ENCODE measurements at places on chromosomes 2 and 18.

DNA sequence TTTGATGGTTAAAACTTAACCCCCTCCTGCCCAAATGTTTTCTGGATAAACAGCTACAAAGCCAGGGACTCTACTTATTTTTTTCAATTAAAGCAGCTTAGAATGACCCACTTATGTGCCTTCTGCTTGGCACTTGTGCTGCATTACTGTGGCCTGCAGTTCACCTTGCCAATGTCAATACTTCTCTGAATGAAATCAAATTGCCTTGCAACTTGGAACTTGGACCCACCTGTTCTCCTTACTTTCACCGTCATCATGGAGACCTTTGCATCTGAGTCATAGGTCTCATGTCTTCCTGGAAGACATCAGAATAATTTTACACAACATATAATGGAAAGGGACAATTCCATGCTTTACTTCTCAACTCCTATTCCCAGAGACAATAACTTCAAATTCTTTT, 92.1 kb upstream of the FHL2 start:
- no peak for DNase-seq

DNA sequence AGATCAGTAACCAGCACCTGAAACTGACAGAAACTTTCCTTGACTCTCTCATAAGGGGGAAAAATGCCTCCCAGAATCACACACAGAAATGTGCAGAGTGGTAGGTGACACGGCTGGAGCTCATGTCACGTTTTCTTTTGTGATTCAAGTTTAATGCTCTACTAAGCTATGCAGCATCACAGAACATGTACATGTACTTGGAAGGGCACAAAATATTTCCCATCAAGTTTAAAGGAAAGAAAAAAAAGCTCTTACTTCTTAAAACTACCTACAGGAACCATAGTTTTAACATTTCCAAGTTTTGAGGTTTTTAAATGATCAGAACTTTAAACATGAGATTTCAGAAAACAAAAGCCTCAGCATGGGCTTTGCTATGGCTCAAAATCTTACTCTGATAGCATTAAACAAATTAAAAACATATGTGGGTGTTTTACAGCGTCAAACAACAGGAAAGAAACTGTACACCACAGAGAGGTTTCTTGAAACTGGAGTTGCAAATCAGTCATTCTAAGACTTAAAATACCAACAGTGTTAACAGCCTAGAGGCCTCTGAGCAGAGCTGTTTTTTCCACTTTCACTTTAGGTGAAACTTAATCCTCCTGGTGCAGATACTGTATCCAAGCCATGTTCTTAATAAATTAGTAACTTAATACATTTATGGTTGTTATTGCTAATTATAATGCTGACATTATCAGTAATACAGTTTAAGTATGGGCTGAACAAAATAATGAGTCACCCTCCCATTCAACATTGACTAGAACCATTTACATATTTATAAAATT, 30.1 kb downstream of the MBP start:
- peak; percentile 87 for DNase-seq

- peak; percentile 65 for DNase-seq
These were observed 760.0 kb downstream of the EPHA4 start for GRCh38 chr2:220811952-220812570.

- DNase-seq, result peak; percentile 99
These were observed 42.4 kb downstream of the LRRFIP1 start for GRCh38 chr2:237669628-237670392.

DNA sequence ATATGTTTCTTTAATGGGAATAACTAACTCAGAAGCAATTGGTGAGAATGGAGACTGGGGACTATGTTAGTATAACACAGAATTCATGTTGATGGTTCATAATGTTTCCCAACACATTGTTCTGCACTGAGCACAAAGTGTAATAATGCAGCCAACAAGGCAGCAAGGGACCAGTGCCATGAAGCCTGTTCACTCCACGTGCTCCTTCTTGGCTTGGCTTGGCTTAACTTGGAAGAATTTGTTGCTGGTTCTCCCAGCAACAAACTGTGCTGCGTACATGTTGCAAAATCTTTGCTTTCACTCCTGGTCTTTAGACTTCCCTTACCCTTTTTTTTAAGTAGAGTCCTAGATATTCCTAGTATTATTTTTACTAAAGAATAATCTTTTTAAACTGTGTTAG, 129.7 kb downstream of the MAP3K20 start:
- peak; percentile 74 for DNase-seq

- DNase-seq, result peak; percentile 97
These were observed at the start of gene POLR1A for GRCh38 chr2:86105252-86105968. Gene POLR1A (minus strand): TSS chr2:86105886. CDS start chr2:86105776, 110 bp downstream.
